ENCODE measurements at places on chromosomes 12 and 14.

GRCh38 chr12:24427776-24428175 is 478.3 kb upstream of the SOX5 start:
- DNase-seq, result no peak

DNA sequence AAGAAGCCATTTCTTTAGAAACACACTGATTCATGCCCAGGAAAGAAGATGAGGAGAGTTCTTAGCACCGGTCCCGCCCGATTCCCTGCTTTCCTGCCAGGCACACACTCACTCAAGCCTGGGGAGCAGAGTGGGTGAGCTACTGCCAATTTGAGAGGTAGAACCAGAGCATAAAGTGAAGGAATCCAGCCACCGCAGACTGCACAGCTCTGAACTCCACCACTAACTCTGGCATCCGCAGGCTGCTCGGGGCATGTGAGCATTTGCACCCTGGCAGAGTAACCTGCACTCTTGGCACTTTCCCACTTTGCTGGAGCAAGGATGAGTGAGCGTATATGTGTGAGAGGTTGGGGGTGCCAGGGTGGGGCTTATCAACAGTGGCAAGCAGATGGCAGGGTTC is 4.0 kb upstream of the SYNDIG1L start:
- no peak for DNase-seq

- DNase-seq, result no peak
Observed at GRCh38 chr14:100546051-100546443, 41.2 kb downstream of the BEGAIN start.

DNA sequence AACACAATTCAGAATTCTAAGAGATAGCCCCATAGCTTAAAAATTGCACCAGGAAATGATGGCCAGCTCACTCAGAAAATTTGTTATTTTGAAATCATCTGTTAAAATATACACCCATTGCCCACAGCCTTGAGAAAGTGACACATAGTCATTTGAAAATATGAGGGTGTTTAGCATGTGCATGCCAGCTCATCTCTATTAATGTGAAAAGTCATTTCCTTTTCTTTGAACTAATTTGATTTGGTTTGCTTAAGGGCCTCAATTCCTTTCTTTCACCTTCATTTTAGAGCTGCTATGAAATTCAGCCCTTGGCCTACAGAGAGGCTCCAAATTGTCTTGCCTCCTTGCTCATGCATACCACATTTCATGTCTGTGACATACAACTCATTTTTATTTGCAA is 241.4 kb downstream of the PHLDA1 start:
- DNase-seq, result no peak

DNA sequence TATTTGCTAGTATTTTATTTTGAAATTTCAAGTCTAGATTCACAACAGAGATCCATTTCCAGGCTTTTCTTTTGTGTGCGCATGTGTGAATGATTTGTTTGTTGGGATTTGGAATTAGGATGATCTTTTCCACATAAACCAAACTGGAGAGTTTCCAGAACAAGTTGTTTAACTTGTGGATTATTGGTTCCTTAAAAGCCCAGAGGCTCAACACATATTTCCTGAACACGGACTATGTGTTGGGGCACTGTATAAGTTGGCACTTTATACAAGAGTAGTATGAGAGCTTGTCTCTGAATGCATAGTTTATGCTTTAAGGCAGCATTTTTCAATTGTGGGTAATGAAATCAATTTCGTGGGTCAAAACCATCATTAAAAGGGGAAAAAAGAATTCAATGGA is 67.3 kb upstream of the FUT8 start:
- no peak for DNase-seq

DNA sequence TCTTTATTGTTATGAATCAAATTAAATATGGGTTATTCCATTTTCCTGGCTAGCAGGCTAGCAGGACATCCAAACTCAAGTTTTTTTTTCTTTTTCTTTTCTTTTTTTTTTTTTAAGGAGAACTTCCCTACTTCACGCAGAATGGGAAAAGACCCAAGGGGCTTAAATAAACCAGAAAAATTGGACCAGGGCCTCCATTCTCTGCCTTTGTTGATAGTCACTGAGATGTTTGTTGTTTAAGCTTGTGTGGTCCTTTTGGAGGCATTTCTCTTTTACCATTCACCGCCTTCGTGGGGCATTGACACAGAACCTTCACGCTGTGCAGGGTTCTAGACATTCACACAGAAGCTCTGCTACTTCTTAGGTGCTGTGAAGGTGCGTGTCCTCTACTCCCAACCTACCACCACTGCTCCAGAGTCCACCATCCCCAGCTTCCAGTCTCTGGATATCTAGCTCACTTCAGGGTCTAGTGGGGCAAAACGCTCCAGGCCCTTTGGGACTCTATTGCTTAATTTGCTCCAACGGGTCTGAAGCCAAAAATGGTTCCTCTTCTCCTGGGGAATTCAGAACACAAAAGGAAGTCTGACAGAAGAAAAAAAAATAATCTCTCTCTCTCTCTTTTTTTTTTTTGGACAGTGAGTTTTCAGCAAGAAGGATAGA is 301.3 kb downstream of the AEBP2 start:
- DNase-seq, result no peak

- DNase-seq, result no peak
Observed at GRCh38 chr12:55443776-55444175, at the start of gene OR6C2. TSS of gene OR6C2 (plus strand) at chr12:55444076. CDS start at chr12:55452214, 8,138 bp downstream.

DNA sequence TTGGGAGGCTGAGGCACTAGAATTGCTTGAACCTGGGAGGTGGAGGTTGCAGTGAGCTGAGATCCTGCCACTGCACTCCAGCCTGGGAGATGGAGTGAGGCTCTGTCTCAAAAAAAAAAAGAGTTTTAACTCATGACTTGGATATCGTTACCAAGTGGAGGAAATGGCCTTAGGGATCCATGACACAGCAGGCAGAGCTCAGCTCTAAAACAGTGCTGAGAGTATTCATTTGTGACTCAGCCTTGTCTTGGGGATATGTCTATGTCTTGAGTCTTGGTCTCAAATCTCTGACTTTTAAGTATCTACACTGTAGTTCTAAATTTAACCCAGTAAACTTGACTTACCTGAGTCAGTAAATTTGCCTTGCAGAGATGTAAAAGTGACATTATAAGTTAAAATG is 8.8 kb upstream of the PEX5 start:
- DNase-seq, result no peak

GRCh38 chr12:1593174-1594005 is 991 bp downstream of the FBXL14 start:
- DNase-seq, result no peak

GRCh38 chr14:55000381-55000780 is 26.5 kb downstream of the WDHD1 start:
- no peak for DNase-seq

DNA sequence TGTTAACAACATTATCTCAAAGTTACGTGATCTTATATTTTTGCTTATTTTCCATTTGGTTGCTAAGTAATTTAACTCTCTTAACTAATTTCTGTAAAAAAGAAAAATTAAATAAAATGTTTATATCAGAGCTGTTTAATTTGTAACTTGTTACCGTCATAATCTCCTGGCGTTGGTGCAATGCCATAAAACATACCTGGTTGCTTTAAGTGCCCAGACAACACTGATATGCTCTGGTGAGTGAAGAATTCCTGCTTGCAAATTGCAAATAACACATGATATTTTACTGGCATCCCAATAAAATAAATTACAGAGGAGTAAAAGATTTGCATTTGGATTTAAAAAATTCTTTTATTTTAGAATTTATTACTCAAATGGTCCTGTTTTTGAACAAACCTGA is 640.1 kb upstream of the MIS18BP1 start:
- DNase-seq, result no peak

GRCh38 chr12:101619858-101620761 is 25.3 kb downstream of the MYBPC1 start:
- DNase-seq, result no peak

GRCh38 chr14:82422230-82422629 is 888.6 kb upstream of the SEL1L start:
- no peak for DNase-seq

- no peak for DNase-seq
Observed at GRCh38 chr14:92439537-92440344, 73.8 kb upstream of the RIN3 start.

DNA sequence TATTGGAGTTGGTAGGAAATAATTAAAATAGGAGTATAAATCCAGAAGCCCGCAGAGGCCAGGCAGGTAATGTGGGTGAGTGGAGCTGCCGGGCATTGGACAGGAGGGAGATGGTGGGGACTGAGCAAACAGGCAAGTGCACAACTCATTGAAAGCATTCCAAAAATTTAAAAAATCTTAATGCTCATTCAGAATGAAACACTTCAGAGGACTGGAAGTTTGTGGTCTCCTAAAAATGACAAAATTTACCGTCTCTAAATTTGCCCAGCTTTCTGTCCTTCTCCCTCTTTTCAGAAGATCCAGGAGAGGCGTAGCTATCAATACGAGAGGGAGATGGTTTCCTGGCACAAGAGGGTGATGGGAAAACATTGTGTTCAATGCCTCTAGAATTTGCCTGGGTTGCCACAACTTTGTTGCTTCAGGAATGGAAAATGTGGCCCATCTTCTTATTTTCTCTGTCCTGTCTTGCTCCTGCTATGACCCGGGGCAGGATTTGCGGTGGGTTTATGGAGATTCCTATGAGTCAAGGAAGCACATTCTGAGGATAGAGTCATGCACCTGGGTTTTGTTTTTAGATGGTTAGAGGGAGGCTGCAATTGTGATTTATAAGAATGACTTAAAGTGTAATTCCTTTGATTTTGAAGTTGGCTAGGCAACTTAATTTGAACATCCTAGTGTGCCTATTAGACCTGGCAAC is 72.2 kb downstream of the BORCS5 start:
- DNase-seq, result no peak

GRCh38 chr14:88269806-88270420 is 53.2 kb downstream of the KCNK10 start:
- no peak for DNase-seq

DNA sequence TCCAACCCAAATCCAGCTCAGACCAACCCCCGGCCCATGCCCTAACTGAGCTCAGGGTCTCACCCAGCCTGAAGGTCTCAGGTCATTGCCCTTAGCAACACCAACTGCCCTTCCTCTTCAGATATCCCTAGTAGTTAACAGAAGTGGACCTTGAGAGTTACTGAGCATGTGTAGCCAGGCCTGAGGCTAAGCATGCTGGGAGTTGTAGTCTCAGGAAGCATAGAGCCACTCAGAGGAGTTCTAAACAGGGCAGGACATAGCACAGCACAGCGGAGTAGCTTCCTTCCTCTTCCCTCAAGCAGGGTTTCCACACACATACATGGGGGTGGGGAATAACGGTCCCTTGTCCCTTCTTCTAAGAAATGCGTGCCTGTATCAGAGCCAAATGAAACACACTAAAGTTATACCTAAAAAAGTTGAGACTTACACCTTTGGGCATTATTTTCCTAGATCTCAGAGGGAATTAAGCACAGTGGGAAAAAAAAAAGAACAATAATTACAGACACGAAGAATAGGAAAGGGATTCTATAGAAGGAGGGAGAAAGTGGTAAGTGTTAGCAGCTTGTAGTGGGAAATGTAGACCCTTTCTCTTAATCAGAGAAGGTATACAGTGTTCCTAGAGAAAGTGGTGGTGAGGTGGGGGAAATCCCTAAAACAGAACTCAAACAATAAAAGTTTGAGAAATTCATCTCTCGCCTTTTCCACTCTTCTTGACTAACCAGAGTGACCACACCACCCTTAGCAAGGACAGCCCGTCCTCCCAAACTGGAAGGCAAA is 4.4 kb downstream of the KMT2D start:
- peak; percentile 75 for DNase-seq

DNA sequence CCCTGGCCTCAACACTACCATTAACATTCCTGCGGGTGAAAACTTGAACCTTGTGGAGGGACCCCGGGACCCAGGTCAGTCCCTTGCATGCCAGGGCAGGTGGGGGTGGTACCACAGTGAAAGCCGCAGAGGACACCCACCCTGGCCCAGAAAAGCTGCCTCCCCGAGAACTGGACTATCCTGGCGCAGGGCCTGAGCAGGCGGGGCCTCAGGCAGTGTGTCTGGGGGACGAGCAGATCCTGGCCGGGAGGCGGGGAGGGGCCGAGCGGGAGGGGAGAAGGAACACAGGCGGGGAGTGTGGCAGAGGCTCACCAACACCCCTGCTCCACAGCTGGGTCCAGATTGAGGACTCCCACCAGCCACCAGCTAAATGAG is 10.0 kb downstream of the AHNAK2 start:
- DNase-seq, result no peak

DNA sequence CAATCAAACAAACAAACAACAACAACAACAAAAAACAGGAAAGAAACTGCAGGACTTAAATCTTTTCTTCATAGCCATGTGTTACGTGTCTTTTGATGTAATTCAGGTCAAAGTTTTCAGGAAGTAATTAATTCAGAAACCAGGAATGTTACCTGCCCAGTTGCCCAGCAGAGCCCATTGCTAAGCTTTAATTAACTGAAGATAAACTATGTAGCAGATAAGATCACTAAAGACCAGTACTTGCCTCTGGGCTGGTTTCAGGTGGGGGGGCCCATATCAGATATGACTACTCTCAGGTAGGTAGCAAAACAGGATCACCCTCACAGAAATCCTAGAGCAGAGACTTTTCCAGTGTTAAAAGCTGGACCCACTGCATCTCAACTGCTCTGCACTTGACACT is 69.2 kb downstream of the LIN7A start:
- no peak for DNase-seq

GRCh38 chr12:118611295-118611694 is 234.9 kb downstream of the SUDS3 start:
- no peak for DNase-seq

DNA sequence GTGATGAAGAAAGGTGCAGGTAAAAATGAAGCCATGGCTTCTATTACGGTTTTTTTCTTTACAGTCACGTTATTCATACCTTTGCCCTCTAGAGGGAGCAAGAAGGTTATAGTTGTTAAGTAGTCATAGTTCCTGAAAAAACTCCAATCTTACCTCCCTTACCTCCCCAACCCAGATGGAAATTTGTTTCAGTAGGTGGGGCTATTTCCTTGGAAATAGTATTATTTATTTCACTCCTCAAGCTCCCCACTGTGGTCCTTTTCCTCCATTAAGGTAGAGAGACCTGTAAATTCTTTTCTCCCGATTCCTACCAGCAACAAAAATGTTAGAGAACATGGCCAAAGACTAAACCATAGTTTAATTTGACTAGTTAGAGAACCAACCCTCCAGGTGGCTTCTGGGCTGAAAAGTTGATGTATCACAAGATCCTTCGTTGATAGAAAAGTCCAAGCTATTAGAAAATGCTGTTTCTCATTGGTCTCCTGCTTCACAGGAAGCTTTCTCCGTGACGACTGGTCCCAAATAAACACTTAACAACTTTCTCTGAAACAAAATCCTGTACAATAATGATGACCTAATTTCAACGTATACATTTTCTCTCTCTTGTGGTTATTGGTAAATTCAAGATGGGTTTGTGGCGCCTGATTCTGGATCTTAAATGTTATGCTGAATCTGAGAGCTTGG is 43.5 kb downstream of the TMX1 start:
- peak; percentile 48 for DNase-seq

GRCh38 chr12:63037746-63038712 is 103.1 kb upstream of the PPM1H start:
- no peak for DNase-seq
